ELR (cell line): ENCODE measurements at places on chromosomes 6 and 20.

DNA sequence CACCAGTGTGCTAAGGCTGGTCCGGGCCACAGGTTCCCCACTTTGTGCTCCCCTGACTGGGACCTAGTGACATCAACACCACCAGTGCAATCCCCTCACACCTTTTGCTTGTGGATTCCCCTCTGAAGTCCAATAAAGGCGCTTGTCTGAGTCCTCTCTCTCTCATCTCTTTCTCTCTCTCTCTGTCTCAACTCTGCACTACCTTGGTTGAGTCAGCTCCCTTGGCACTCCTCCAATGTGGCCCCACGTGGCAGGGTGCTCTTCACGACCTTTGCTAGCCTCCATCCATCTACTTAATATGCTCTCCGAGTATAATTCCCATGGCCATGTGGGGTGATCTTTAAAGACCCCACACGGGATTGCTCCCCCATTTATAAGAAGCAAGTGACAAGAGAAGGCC is 385.0 kb downstream of the CD83 start:
- peak; percentile 51 for DNase-seq

GRCh38 chr6:24107294-24107693 is 18.7 kb upstream of the NRSN1 start:
- no peak for DNase-seq

GRCh38 chr6:73704260-73704659 is 8.3 kb downstream of the CD109 start:
- peak; percentile 97 for DNase-seq

DNA sequence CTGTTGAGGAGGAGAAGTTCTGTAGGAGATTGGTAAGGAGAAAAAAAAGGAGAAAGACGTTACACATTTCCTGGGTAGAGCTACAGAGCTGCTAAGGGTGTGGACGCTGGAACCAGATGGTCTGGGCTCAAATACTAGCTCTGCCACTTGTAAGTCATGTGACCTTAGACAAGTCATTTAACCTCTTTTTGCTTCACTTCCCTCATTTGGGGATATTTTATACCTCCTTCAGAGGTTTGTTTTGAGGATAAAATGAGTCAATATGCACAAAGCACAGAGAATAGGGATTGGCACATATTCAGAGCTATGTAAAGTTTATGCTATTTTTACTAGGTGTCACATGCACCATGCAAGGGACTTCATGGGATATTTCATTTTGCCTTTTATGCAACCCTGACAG is 708.8 kb downstream of the DHX35 start:
- DNase-seq, result no peak

GRCh38 chr6:81750200-81750599 is 2.3 kb downstream of the TENT5A start:
- no peak for DNase-seq

GRCh38 chr6:31272836-31273626 is 1.1 kb upstream of the HLA-C start:
- peak; percentile 19 for DNase-seq

GRCh38 chr6:79238919-79239318 is 4.4 kb upstream of the HMGN3 start:
- no peak for DNase-seq

DNA sequence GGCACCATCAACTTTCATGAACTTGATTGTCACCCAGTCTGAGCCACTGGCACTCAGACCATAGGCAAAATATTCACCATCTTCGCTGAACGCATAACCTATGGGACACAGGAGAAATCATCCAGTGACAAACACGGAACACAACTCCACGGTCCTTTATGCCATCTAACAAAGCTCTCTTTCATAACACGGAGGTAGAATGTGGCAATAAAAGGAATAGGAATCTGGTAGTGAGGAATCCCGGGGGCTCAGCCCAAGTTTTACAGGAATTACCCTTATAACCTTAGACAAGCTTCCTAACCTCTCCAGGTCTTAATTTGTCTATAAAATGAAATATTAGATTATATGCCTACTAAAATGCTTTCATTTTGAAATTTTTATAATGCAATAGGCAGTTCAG is 29.4 kb downstream of the PREP start:
- DNase-seq, result no peak

DNA sequence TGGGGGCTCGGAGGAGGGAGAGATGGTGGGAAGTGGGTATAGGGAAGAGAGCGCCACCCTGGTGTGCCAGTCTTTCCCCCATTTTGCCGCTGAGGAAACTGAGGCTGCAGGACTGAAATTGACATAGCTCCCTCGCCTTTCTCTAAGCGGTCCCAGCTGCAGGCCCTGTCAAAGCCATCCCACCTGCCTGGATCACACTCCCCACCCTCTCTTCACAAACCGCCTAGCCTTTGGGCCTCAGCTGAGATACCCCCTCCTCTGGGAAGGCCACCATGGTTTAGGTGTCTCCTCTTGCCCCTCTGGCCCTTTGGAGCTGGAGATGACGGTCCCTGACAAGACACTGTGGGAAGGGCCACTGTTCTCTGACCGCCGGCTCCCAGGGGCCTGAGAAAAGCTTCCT is 16.9 kb downstream of the SRC start:
- no peak for DNase-seq

DNA sequence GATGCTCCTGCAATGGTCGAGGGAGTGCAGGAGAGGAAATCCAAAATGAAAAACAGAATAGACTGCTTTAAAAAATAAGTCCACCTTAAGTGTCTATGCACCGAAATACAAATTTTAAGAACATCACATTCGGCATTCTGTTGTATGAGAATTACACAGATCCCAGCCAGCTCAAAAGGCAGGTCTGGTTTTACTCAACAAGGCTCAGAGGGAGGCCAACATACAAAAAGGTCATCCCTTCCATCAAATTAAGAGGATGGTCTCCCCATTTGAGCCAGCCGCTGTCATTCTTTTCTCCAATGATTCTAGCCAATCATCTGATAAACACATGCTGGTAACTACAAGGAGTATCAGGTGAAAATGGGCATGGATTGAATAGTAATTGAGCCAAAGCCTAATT is 7.9 kb downstream of the ATXN1 start:
- DNase-seq, result no peak

DNA sequence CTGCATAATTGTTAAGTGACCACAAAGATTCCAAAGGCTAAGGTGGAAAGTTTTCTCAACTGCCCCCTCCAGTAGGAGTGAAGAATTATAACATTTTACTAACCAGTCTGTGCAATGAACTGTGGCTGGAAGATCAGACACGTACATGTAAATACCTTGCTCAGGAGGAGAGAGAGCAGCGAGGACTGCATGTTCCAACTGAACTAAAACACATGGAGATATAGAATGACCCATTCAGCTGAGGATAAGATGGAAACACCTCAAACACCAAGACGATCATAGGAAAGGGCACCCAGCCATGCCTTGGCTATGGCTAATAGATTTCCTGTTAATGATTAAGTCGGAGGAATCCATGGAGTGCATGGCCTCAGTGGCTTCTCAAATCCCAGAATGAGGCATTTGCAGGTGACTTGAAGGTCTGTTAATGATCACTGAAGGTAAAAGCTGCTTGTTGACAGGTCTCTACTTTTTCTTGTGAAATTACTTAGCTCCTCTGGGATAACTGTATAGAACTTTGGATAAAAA is 875.6 kb downstream of the TFAP2A start:
- no peak for DNase-seq

DNA sequence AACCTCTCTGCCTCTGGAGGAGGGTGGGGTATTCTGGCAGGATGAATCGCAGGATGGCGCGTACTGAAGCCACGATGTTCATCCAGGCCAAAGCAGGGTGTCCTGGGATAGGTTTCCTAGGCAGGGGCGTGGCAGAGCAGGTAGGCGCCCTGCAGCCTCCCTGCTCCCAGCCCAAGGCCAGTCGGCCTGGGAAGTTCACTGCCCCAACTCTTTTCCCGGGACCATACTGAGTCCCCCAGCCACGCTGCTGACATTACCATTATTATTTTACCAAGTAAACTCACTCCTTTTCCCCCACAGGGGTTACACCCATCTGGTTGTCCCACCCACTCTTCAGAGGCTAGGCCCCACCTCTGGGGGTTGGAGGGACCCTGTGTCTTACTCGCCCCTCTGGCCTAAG is 21.8 kb downstream of the SDCBP2 start:
- DNase-seq, result no peak

DNA sequence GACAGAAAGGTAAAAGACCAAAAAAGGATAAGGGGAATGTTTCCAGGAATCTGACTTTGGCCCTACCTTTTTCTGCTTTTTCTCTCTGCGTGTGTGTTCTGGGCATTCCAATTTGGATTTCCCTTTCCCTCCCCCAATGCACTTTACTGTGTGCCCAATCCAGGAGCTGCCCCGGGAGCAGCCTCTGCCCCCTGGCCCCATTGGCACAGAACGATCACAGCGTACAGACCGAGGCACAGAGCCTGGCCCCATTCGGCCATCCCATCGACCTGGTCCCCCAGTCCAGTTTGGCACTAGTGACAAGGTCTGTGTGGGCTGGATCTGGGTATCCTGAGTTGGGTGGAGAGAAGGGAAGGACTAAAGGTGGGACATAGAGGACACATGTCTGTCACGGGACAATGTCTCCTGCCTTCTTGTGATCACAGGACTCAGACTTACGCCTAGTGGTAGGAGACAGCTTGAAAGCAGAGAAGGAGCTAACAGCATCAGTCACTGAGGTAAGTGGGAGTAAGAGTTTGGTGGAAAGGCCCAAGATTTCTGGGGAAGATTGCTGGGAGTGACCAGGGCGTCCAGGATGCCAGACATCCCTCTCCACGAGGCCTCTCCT is 14.6 kb downstream of the PRRC2A start:
- no peak for DNase-seq

- DNase-seq, result no peak
Measured at GRCh38 chr6:162211022-162211421, 516.5 kb downstream of the PRKN start.

DNA sequence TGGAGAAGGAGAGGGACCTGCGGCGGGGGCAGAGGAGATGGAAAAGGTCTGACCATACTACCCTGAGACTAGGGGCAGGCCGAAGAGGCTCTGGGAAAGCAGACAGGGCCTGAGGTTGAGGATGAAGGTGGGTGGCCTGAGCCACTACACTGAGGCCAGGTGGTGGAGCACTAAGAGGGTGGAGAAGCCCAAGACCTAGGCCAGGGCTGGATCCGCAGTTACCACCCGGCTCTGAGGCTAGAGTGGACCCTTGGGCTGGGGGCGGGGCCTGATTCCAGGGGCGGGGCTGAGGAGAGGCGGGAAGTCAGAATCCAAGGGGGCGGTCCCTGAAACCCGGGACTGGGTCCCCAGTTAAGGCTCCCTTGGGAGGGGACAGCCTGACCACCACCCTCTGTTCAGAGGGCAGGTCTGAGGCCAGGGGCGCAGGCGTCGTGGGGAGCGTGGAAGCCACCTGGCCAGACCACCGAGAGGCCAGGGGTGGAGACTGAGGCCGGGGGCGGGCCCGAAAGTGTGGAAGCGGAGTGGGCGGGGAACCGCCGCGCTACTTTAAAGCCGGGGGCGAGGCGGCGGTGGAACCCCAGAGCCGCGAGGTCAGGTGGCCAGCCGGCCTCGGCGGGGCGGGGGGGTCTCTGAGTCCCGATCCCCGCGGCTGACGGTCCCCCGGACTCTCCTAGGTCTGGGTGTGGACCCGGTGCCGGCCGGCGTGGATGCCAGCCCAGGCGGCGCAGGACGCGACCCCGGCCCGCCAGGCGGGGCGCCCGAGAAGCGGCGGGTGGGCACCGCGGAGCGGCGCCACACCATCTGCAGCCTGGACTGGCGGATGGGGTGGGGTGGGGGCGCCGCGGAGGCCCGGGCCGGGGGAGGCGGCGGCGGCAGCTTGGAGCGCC is 8.3 kb downstream of the CCM2L start:
- peak; percentile 30 for DNase-seq

GRCh38 chr20:53020376-53020775 is 48.2 kb downstream of the TSHZ2 start:
- no peak for DNase-seq

- DNase-seq, result peak; percentile 78
Measured at GRCh38 chr6:71510057-71510713, 221.6 kb downstream of the OGFRL1 start.

- no peak for DNase-seq
Measured at GRCh38 chr20:12775041-12775440, 233.7 kb upstream of the SPTLC3 start.

DNA sequence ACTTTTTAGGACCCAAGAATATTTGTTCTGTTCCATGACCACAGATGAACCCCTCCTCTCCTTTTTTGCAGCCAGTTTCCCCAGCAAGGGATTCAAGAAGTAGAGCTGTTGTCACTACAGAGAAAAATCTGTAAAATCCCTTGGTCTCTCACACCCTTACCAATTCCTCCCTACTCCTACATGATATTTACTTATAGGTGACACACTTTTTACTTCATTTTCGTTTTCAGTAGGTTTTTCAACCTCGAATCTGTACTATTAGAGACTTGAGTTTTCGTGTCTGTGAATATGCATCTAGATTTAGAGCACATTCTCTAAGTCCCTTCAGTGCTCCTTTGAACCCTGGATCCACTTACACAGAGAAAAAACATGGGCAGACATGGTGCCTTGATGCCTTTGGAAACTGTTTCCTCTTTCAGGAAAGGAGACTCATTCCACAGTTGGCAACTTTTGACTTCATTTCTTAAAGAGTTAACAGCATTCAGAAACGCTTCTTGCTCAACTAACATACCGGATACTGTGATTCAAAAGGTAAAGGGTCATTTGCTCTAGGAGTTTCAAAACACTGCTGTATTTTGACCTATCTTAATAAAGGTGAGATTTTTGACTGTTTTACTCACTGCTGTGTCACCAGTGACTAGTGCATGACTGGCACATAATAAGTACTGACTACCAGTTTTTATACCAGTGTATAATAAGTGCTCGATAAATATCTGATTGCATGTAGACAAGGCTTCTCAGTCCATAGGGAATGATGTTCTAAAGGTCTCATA is 50.6 kb downstream of the LAMA4 start:
- DNase-seq, result peak; percentile 97

DNA sequence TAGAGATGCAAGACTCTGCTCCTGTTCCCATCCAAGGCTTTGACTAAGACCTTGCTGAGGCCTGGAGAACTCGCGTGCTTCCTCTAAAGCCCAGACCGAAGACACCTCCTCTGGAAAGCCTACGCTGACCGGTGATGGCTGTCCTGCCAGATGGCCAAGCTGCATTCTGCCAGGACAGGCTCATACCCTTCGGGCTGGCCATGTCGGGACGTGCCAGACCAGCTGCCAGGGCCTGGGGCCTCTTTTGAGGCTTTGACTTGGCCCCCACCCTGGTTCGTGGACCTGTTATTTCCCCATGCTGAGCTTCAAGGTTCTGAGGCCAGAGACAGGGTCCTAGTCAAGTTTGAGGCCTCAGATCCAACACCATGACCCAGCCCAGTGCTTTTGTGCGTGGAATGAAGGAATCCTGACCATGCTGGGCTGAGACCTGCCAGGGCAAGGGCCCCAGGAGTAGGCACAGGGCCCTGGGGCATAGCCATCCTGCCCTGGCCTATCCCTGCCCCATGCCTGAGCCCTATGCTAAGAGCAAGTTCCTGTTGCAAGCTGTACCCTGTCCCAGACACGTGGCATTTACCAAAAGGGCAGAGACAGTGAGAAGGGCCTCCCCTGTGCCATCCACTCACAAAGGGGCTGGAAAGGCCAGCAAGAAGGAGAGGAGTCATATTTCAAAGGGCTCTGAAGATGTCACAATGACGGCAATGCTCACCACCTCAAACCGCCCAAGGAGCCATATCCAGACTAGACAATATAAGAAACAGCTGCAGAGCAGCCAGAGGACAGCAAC is 42.8 kb downstream of the MRPL14 start:
- DNase-seq, result no peak

- no peak for DNase-seq
Measured at GRCh38 chr6:167295495-167296292, 4.6 kb downstream of the UNC93A start.

- no peak for DNase-seq
Measured at GRCh38 chr6:4028051-4028450, 50.9 kb downstream of the FAM217A start.
